SW 1271 (cell line): ENCODE measurements at places on chromosomes 13 and 19.
A peak's percentile ranks its signal among the peaks of the same experiment; 100 is the strongest.

DNA sequence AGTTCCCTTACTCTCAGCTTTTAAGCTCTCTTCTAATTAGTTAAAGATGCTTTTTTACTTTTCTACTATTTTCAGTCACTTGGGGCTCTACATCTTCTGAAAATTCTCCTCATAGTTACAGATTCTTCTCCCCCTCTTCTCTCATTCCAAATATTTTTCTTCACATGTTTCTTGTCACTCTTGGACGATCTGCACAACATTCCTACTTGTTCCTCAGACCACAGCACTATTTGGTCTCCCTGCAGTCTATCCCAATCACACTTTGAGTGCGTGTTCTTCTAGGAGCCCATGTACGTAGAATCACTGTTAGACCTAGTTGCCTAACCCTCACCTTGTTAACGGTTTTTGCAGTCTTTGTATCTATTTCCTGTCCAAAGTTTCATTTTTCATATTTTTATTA, 222.5 kb upstream of the SPRY2 start:
- no peak for DNase-seq

DNA sequence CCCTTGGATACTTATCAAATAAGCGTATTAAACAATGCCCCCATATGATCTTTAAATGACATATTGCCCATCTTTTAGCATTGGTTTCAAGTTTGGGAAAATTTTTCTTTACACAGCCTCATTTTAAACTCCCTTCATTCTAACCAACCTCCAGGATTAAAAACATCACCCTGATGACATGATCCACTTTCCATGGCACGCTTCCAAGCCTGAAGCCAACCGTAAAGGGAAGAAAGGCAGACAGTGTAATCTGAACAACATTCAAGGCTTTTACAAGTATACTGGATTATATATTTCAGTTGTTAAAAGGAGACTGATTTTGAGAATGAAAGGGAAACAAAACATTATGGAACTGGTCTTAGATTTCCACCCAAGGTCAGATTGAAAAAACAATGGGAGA, 1721.9 kb downstream of the OLFM4 start:
- no peak for DNase-seq

GRCh38 chr19:58170860-58171259, 12.0 kb upstream of the ZNF274 start:
- peak; percentile 24 for DNase-seq

DNA sequence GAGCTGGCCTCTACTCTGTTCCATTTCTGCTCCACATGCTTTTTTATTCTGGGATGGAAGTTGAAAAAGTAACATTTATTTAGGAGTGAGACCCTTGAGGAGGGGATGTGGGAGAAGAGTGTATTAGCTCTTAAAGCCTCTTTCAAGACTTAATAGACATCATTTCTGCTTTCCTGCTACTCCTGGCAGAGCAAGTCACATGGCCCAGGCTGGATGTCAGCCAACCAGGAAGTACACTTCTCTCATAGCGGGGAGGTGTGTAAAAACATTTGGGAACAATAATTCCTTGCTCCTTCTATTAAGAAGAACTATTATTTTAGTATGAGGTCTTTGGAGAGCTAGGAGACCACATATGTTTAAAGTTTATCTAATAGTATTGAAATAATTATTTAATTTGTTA, 40.6 kb upstream of the FAM216B start:
- no peak for DNase-seq

DNA sequence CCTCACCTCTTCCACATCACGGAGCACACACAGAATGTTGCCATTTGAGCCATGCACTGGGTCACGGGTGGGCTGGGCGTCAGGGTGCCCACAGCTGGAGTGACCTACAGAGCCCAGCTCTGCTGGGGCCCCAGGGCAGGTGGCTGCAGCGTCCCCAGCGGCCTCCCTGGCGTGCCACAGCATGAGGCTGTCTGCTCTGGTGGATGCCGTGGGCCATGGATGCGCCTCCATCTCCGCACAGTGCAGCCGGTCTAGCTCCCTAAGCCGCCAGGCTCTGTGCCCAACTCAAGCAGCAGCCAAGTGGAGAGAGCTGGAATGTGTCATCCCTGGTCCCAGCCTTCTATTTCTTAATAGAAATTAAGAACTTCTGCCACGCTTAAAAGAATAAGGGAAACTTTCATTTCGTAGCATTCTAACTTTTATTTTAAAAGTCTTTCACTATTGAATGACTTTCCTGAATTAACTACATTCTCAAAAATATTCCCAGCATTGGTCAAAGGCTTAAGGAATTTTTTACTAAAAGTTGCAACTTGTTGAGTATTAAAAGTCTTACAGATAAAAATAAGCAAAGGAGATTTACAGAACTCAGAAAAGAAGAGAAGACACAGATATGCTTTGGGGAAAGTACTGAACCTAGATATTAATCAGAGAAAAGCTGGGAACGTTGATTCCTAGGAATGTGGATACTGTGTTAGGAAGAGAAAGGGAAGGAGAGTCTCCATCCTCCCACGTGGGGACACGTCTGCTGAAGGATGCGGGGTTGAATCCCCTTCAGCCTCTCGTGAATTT, 59.3 kb downstream of the ATP11A start:
- no peak for DNase-seq

DNA sequence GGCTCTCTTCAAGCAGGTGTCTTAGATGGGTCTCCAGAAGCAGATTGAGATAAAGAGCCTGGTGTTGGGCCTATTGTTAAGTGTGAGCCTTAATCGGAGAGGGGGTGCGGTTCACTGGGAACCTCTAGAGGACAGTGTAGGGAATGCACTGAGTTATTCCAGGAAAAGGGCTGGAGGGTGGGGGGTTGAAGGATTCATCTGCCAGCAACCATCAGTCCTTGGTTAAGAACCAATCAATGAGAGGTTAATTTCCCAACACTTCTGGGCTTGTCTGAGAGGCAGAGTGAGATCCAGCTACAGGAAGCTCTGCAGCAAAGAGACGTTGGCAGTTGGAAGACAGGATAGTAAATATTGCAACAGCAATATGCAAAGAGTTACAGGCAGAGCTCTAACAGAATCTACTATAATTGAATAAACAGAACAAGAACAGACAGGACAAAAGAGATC, 28.7 kb downstream of the CYP4F2 start:
- peak; percentile 55 for DNase-seq
